MV-4-11 (cell line): ENCODE measurements at places on chromosomes 1 and 21.

DNA sequence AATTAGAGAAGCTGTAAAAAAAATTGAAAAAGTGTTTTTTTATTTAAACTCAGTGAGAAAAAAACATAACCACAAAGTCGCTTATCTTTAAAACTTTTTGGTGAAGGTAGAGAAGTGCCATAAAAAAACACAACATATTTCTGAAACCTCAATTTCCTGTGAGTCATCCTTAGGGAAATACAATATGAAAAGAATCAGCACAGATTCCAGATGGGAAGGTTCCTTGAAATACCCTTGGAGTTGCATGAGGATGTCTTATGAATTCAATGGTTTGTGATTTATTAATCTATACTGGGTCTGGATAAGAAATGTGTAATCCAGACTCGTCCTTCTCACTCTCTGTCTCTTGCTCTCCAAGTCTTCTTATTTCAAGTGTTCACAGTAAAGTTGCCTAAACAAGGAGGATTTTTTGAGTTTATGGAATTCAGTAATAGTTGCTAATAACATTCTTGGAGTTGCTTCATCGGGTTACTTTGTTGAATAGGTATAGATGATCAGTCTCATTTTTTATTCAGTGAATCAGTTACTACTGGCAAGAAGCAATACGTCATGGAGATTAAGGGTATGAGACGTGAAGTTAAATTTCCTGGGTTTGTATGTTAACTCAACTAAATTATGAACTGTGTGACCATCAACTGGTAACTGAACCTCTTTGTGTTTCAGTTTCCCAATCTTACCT lies 191.4 kb downstream of the KCNK2 start:
- DNase-seq: no peak

DNA sequence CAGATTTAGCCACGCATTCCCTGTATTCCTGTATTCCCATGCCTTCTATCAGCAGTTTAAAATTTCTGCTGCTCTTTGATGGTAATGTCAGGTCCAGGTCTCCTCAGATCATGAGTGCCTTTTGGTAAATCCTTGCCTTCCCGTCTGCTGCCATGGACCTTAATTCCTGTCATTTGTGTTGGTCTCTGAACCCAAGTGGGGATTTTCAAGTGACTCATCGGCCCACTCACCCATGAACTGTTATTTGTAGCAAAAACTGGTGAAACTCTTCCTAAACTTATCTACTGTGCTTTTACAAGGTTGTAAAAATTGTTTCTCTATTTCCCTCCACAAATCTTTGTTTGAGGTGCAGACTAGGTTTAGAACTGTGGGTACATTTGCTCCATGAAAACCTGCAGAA lies 47.4 kb downstream of the ACTN2 start:
- DNase-seq: no peak

- no peak for DNase-seq
Measured at GRCh38 chr1:12549460-12550349, 68.3 kb downstream of the DHRS3 start.

DNA sequence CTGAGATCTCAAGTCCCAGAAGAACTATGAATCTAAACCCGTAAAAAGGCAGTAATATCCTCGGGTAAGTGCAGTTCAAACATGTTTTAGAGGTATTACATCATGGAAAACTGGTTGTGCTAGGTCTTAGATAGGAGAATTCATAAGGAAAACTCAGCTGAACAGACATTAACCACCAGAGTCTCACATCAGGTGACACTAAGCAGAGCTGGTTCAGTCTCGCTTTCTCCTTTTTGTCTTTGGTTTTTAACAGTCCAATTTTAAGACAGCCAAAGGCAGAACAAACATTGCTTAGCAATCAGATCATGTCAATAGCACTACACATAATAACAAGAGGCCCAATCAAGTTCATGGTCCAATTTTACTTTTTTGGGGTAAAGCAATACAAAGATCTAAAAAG lies 63.1 kb upstream of the MUTYH start:
- DNase-seq: no peak

GRCh38 chr1:113353580-113353979 lies 36.7 kb upstream of the MAGI3 start:
- no peak for DNase-seq
